Fibroblast of villous mesenchyme (primary cell): ENCODE measurements at places on chromosomes 4 and X. TPM values are rescaled to one million over a fixed set of nuclear protein-coding genes. Genes with fewer than 3 reads are reported as not detected.
A peak's percentile ranks its signal among the peaks of the same experiment; 100 is the strongest.

DNA sequence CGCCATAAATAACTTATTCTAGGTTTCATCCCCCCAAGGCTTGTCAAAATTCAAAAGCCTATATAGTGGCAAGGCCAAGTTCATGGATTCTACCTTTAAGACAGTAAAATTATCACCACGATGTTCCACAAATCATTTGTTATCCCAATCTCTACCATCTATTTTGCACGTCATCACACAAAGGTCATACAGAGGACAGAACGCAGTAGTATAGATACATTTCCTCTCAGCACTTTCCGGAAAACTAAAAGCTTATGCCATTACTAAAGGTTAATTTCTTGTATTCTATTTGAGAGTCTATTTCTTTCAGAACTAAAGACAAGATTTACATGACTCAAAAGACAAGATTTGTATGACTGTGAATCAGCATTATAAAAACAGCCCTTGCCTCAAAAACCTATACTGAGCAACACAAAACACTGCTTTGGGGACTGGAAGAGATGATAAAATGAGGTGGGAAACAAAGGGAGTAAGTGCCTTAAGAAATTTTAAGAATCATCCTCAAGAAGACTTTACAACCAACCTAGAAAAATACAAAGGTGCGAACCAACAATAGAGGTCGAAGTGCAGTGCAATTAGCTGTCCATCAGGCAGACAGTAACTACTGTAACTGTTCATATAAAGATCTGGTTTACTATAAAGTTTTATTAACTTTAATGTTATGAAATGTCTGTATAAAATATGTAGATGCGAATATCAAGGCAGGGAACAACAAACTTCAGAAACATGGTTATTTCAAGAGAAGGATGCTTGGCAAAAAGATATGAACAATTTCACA is 7.6 kb downstream of the UBE2D3 start:
- DNase-seq = peak; percentile 32

The FAM184B gene
- total RNA-seq = under 0.01 TPM in 1 of 2 replicates, not detected in the other

- DNase-seq = no peak
Observed at GRCh38 chrX:71102292-71102691, 4.2 kb downstream of the CXorf65 start.

The CT45A8 gene
- not detected in 2 replicates for total RNA-seq

DNA sequence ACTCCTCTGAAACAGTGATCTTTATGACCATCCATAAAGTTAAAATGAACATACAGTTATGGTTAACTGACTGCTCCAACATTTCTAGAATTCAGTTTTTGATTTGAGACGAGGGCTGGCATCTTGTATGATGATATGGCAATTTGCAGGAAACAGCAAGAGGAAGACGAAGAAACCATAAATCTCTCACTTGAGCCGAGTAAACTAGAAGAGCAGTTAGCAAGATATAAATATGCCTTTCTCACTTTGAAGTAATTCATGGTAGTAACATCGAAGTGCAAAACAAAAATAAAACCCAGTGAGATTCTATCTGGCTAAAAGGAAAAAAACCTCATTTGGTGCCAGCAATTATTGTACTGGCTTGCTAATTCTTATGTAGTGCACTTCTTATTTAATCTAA is 139.0 kb upstream of the SPRY1 start:
- DNase-seq = no peak

DNA sequence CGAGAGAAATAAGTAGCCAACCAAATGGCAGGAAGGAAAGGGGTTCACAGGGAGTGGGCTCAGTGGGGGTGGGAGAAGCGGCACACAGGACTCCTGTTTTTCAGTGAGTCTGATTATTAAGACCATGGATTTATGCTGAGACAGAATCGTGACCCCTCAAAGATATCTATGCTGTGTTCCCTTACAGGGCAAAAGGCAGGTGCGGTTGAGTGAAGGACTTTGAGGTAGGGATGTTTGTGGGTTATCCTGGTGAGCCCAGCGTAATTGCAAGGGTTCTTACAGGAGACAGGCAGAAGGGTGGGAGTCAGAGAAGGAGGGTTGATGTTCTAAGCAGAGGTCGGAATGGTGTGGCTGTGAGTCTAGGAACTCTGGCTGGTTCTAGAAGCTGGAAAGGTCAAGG is 73.0 kb downstream of the EVC start:
- DNase-seq = no peak

The ASMTL gene
- total RNA-seq = 16.4 and 23.2 TPM in 2 replicates

GRCh38 chrX:31058284-31058683 is 13.6 kb downstream of the FTHL17 start:
- no peak for DNase-seq

GRCh38 chrX:41471786-41472185 is 24.6 kb downstream of the NYX start:
- DNase-seq = no peak

The RBM46 gene
- total RNA-seq = 0.32 TPM in 1 of 2 replicates, not detected in the other

GRCh38 chrX:130704053-130705038 is 198.7 kb downstream of the ENOX2 start:
- DNase-seq = peak; percentile 56

The PAGE4 gene
- not detected in 2 replicates for total RNA-seq

- DNase-seq = no peak
Observed at GRCh38 chr4:78689700-78690323, 86.3 kb upstream of the BMP2K start.

The NFKB1 gene
- total RNA-seq = 29.3 and 67.4 TPM in 2 replicates

The DSPP gene
- not detected in 2 replicates for total RNA-seq

- no peak for DNase-seq
Observed at GRCh38 chr4:159900562-159900961, 797.7 kb downstream of the RAPGEF2 start.

DNA sequence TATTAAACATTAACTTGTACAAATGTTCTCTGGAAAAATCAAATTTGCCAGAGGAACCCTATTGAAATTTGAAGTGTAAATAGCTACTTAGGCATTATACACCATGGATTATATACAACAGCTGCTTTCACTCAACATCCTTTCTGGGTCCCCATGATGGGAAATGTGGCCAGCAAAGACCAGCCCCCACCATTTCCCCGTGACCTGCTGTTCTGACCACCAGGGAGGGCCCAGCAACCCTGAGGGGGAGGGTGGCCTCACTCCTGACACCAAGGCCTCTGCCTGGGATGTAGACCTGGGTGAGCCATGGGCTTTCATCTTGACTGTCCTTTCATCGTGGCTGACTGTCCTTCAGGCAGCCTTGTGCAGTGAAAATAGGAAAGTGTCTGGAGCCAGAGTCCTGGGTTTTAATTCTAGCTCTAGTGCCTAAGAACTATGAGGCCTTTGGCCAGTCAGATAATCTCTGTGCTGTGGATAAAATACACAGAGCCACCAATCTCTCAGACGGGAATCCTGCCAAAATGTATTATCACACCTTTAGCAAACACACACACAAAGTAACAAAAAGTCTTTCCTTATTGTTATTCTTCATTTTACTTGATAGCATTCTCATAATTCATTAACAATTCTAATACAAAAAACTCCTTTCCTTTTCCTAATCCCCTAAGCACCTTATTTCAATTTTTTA is 45.1 kb downstream of the NR3C2 start:
- DNase-seq = no peak

The MSX1 gene
- 3.2 and 4.3 TPM in 2 replicates for total RNA-seq

- DNase-seq = no peak
Observed at GRCh38 chrX:77404419-77404818, 42.8 kb upstream of the FGF16 start.

GRCh38 chr4:145276050-145276449 is 95.7 kb upstream of the OTUD4 start:
- DNase-seq = no peak

- DNase-seq = no peak
Observed at GRCh38 chrX:39826813-39827543, 270.8 kb downstream of the BCOR start.

GRCh38 chr4:82648356-82648755 is 86.6 kb upstream of the TMEM150C start:
- no peak for DNase-seq

DNA sequence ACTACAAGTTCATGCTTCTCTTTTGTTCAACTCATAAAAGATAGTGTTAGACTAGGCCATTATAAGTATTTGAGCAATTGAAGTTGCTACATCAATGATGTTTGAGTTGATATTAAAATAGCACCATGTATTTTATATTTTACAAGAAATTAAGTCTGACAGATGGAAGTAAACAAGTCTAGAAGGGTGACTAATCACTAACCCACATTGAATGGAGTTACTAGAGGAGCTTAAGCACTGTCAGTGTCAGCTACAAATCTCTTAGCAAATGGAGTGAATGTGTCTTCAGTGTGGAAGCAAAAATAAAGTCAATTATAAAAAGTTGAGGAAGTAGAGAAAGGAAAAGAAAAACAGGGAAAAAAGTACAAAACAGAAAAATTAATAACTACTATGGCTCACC is 592.5 kb downstream of the PCDH18 start:
- DNase-seq = peak; percentile 4

DNA sequence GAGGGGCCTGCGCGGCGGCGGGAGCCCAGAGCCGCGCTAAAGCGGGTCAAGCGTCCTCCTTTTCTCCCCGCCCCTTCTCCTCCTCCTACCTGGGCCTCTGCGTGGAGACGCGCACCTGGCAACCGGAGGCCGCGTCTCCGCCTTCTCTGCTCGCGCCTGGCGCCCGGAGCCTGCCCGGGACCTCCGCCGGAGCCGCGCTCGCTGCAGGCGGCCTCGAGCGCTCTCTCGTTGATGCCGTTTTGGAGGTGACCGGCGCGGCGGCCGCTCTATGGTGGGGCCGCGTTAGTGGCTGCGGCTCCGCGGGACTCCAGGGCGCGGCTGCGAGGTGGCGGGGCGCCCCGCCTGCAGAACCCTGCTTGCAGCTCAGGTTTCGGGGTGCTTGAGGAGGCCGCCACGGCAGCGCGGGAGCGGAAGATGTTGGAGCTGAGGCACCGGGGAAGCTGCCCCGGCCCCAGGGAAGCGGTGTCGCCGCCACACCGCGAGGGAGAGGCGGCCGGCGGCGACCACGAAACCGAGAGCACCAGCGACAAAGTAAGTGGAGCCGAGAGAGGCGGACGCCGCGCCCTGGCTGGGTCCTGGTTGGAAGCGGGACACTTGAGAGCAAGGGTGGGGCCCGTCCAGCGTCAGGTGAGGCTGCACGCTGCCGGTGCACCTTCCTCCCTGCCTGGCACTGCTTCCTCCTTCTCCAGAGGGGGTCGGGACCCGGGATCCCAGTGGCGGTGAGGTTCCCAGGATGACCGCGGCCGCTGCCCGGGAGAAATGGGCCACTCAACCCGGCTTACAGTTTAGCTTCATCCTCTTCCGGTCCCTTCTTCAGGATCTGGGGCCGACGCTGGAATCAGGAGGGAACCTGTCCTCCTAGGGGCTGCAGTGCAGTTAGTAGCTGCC is at the start of gene CDS1:
Gene CDS1, plus strand, starts transcription at position 140 of the 888 bp plus-strand sequence. Its CDS starts 275 bp downstream, at position 415.
- no peak for DNase-seq

GRCh38 chrX:143363419-143363818 is 153.9 kb downstream of the SPANXN3 start:
- no peak for DNase-seq

DNA sequence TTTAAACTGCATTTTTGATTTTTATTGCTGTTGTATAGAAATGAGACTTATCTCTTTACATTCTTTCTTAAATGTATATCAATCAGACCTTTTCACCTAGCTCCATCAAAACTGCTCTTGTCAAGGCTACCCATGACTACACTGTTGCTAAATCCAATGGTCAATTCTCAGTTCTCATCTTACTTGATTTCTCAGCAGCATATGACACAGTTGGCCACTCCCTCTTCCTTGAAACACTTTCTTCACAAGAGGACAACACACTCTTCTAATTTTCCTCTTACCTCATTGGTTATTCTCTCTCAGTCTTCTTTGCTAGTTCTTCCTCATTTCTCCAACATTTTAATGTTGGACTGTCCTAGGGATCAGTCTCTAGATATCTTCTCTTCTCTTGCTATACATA is 94.1 kb upstream of the CITED1 start:
- no peak for DNase-seq

GRCh38 chr4:43331226-43332051 is 438.9 kb downstream of the GRXCR1 start:
- peak; percentile 38 for DNase-seq

DNA sequence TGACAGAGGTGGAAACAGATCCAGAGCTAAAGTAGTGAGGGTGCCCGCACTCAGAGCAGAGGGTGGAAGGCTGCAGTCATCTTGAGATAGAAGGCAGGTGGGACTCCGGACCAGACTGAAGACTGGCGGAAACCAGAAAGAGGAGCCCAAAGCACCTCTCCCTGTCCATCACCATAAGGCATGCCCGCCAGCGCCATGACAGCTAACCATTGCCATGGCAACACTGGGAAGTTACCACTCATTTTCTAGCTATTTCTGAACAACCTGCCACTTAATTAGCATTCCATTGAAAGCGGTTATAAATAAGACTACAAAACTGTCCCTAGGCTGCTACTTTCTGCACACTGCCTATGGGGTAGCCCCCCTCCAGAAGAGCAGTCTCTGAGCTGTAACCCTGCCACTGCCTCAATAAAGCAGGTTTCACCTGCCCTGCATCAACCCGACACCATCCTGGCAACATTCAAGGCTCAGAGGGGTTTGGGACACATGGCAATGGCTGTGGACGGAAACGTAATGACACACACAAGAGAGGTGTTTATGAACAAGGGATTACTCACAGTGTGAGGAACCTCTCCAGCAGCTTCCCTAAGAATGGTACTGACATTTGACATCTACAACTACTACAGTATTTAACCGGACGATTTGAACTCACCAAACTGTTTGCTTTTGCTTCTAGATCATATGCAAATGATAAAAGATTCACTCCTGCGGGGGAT is 27.8 kb upstream of the FGFBP2 start:
- DNase-seq = no peak

The CXorf65 gene
- total RNA-seq = not detected in 2 replicates

DNA sequence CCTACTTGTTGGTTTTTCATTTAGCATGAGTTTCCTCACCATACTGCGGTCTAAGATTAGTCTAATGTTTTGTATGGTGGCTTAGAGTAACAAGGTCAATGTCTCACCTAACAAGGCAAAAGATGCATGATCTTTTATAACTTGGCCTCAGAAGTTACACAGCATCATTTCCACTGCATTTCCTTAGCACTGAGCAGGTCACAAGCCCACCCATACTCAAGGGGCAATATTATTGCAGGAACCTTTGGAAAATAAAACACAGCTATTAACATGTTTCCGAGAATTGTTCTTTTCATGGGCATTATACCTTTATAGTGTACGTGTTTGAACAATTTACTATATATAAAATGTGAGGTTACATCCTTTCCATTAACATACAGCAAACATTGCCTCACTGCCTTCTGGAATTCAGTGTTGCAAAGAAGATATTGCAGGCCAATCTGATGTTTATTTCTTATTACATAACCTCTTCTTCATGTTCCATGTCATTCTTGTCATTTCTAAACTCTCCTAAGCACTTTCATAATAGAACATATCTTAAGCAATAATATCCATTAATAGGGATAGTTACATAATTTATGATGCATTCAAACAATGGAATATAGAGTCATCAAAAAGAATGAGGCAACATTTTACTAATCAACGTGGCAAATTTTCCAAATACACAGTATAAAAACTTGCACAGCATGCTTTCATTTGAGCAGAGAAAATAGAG is 153.8 kb downstream of the AREG start:
- peak; percentile 31 for DNase-seq

DNA sequence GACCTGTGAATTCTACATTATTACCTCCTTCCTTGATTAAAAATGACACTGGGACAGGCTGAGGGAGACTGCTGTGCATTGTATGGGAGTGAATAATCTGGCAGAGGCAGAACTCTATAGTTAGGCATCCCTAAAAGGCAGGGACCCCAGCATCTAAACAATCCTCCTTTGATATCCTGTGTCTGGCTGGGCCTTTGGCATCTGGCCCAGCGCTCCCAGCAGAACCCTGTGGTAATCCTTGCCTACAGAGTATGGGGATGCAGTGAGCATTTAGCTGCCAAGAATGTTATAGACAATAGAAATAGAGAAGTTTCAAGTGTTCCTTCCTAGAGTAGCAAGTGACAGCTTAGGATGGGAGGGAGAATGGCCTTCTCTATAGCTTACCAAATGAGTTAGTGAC is 38.5 kb downstream of the ZCCHC12 start:
- no peak for DNase-seq
